ENCODE measurements at places on chromosomes 16 and 17. TPM values are rescaled to one million over a fixed set of nuclear protein-coding genes. Genes with fewer than 3 reads are reported as not detected.

ANKFY1 gene
- total RNA-seq, result 63.9 TPM

NTN1 gene
- total RNA-seq, result 24.5 TPM

SLC26A11 gene
- total RNA-seq, result 12.4 TPM

SPN gene
- total RNA-seq, result 0.17 TPM

HBQ1 gene
- total RNA-seq, result not detected

FXR2 gene
- 61.5 TPM for total RNA-seq

DNA sequence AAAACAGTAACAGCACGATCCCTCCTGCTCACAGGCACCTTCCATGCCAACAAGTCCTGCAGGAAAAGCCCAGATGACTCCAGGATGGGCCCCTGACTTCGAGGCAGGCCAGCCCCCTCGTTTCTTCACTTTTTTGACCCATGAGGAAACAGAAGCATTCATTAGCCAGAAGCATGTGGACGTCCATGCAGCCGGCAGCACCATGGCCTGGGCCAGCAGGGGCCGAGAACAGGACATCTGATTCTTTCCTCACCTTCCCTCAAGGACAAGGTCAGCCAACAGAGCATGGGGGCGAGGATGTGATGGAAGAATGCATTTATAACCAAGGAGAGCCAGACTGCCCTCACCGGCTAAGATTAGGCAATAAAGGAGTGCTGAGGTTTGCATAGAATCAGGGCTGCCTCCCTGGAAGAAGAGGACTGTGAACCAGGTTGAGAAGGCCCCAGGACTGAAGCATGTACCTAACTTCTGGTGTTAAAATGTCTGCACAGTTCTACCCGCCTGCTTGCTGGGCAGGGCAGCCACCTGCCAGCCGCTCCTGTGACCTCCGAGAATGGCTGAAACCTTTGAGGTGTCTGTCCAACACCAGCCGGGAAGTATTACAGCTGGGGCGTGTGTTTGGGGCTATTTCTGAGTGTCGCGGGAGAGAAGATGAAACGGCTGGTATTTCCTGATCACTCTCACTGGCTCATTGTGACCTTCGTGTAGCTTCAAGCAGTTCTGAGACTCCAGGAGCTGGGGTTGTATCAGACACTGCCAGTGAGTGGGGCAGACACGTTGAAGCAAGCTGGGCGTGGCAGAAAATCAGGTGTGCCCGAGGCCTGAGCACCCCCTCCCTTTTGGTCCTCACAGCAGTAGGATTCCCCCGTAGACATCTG lies 94.0 kb upstream of the TNRC6C start:
- no peak overlapping the region for H3K4me3 ChIP-seq
- H3K27ac ChIP-seq, result no peak overlapping the region
- H3K4me1 ChIP-seq, result no peaks in the 10 kb centered on the region
- no peak for DNase-seq
- H3K27me3 ChIP-seq, result peaks cover 62% of the 10 kb centered on the region
- no peaks in the 10 kb centered on the region for H3K36me3 ChIP-seq

DNA sequence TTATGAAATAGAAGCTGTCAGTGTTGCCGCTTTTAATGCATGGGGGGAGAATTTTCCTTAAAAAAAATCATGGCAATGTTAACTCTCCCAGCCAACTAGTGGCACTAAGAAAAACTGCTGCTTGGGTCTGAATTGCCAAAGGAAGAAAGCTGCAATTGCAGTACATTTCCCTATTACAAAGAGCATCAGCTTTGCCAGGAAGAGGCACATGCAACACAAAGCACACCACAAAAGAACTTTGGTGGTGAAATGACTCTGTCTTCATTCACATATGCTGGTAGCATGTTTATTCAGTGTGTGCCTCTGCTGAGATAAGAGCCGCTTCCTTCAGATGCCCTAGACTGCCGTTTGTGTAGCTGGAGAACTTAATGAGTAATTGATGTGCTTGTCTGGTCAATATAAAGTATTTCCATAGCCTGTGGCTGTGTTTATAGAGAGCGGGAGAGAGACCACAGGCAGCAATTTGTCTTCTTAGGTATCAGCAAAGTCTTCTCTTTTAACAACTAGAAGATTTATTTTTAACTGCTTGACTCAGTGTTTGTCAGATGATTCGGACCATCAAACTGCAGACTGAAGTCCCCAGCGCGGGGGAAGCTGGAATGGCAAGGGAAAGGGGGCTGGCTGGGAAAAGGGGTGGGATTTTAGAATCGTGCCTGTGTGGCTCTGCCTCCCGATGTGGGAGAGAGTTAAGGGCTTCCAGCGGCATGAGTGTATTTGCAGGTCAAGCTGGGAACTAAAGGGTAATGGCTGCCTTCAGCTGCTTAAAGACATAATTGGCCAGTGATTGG lies 115.1 kb downstream of the MRTFB start:
- no peak overlapping the region for H3K27ac ChIP-seq
- no peak for DNase-seq
- no peaks in the 10 kb centered on the region for H3K36me3 ChIP-seq
- peaks cover 24% of the 10 kb centered on the region for H3K4me1 ChIP-seq
- no peak overlapping the region for H3K4me3 ChIP-seq

- H3K4me1 ChIP-seq, result peaks cover 10% of the 10 kb centered on the region
- H3K27ac ChIP-seq, result no peak overlapping the region
- no peaks in the 10 kb centered on the region for H3K36me3 ChIP-seq
These were observed 5.6 kb upstream of the CHMP6 start for GRCh38 chr17:80986046-80986445.

- H3K27ac ChIP-seq, result no peak overlapping the region
- H3K4me3 ChIP-seq, result no peak overlapping the region
- DNase-seq, result no peak
- peaks cover 96% of the 10 kb centered on the region for H3K27me3 ChIP-seq
These were observed 15.4 kb downstream of the USP6 start for GRCh38 chr17:5131146-5131715.
